ENCODE measurements at places on chromosomes 1 and 21. TPM values are rescaled to one million over a fixed set of nuclear protein-coding genes. Genes with fewer than 3 reads are reported as not detected.

The SAMSN1 gene
- 92.3 TPM for total RNA-seq

The MORN1 gene
- 8.7 TPM for total RNA-seq

The MOB3C gene
- 7.7 TPM for total RNA-seq

The VAMP3 gene
- total RNA-seq: 22.8 TPM

The PDZK1 gene
- total RNA-seq: 0.21 TPM

The BEST4 gene
- total RNA-seq: 1.1 TPM

The HCRTR1 gene
- total RNA-seq: not detected

The MROH9 gene
- total RNA-seq: not detected

The RUNX1 gene
- 36.5 TPM for total RNA-seq

The SMYD3 gene
- total RNA-seq: 20.5 TPM

The MEX3A gene
- total RNA-seq: 0.67 TPM

The ST7L gene
- total RNA-seq: 11.3 TPM

The ASPM gene
- total RNA-seq: 25.9 TPM

The SELENBP1 gene
- total RNA-seq: not detected

The C4BPA gene
- not detected for total RNA-seq

The OLFML3 gene
- total RNA-seq: 0.15 TPM

The FAM72D gene
- total RNA-seq: 13.4 TPM

The GBP7 gene
- total RNA-seq: 0.08 TPM

The FCAMR gene
- total RNA-seq: not detected

The GNG12 gene
- 0.34 TPM for total RNA-seq

The NHLH2 gene
- total RNA-seq: not detected

The CD52 gene
- total RNA-seq: 254 TPM

The SERPINC1 gene
- not detected for total RNA-seq

The NR0B2 gene
- total RNA-seq: not detected

The PRKAA2 gene
- total RNA-seq: not detected

The TMEM69 gene
- 41.3 TPM for total RNA-seq

The TRIM67 gene
- total RNA-seq: not detected

The KRTAP19-1 gene
- not detected for total RNA-seq

The KCNJ9 gene
- not detected for total RNA-seq

The S100A7A gene
- total RNA-seq: not detected

The SLC5A9 gene
- not detected for total RNA-seq

The SLC6A9 gene
- total RNA-seq: 11.0 TPM

The FAM163A gene
- not detected for total RNA-seq

The LIN28A gene
- total RNA-seq: not detected

The SLC25A44 gene
- 26.7 TPM for total RNA-seq

The HAX1 gene
- total RNA-seq: 173 TPM

The OR6N1 gene
- not detected for total RNA-seq

The ITPKB gene
- 29.5 TPM for total RNA-seq

The NBPF6 gene
- total RNA-seq: not detected

The ADAMTS1 gene
- 0.08 TPM for total RNA-seq

The PPIAL4G gene
- total RNA-seq: not detected

The CFHR2 gene
- total RNA-seq: not detected

The FAM151A gene
- not detected for total RNA-seq

The TMEM39B gene
- total RNA-seq: 28.4 TPM

The RPTN gene
- not detected for total RNA-seq

The ARMH1 gene
- total RNA-seq: 52.0 TPM

The TCEA3 gene
- 1.2 TPM for total RNA-seq

The NUAK2 gene
- 1.6 TPM for total RNA-seq

The C1QA gene
- not detected for total RNA-seq

The KCNJ15 gene
- total RNA-seq: 0.40 TPM

The RIPPLY3 gene
- 0.08 TPM for total RNA-seq

The UMODL1 gene
- total RNA-seq: not detected

The C1orf116 gene
- not detected for total RNA-seq

The RABGAP1L gene
- 31.8 TPM for total RNA-seq

The HTR1D gene
- total RNA-seq: not detected

The LDLRAD1 gene
- not detected for total RNA-seq

The SLC35F3 gene
- total RNA-seq: 8.3 TPM

Data from activated CD8-positive, alpha-beta memory T cell treated with anti-CD3 and anti-CD28 coated beads for 36 hours (primary cell).